ENCODE measurements at places on chromosomes 1 and 21. TPM values are rescaled to one million over a fixed set of nuclear protein-coding genes. Genes with fewer than 3 reads are reported as not detected.

GRCh38 chr21:37292941-37293340 is 25.8 kb upstream of the VPS26C start:
- no peak for DNase-seq

The NBL1 gene
- 141 TPM for total RNA-seq

The KDF1 gene
- total RNA-seq, result 14.1 TPM

The RAVER2 gene
- 9.4 TPM for total RNA-seq

DNA sequence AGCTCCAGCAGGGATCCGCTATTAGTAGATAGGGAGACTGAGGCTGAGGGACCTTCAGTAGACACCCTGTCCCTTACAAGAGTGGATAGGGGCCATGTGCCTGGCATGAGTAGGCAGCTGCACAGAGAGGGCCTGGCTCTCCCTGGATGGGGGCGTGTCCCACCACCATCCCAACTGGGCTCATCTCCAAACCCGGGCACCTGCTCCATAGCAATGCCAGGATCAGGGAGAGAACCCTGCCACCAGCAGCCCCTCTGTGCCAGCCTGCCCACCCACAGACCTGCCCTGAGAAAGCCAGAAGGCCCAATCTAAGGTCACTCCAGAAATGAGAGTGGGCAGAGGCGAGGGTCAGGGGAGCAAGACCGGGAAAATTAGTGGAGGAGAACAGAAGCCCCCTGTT is 121.3 kb downstream of the GRIK3 start:
- DNase-seq, result no peak

The SPRR2B gene
- total RNA-seq, result not detected

- DNase-seq, result no peak
Observed at GRCh38 chr1:25572708-25573590, 29.5 kb downstream of the LDLRAP1 start.

DNA sequence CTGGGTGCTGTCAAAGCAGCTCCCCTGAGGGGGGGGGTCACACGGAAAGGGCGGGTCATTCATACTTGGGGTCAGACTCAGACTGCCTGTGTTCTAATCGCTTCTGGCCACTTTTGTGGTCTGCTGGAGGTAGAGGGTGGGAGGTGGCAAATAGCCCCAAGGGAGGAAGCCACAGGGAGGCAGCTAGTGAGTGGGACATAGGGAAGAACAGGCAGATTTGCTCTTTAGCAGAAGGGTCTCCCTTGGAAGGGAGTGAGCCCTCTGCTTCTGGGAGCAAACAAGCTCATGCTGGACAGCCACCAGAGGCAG is 24.5 kb downstream of the ACOT11 start:
- no peak for DNase-seq

DNA sequence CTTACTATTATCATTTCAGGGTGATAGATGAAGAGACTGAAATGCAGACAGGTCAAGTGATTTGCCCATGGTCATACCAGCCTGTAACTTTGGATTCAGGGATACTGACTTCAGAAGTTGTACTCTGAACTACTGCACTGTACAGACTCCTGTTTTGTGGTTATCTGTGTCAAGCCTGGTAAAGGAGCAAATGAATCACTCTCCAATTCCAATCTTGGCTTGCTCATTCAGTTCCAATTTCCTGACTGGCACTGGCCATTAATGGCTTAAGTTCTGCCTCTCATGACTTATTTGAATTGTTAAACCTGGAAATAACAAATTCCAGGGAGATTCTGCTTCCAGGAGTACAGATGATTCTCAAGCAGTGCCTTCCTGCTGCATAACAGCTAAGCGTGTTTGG is 45.4 kb upstream of the PLD5 start:
- DNase-seq, result no peak

The CBR1 gene
- total RNA-seq, result 94.3 TPM

- no peak for DNase-seq
Observed at GRCh38 chr1:57796616-57797015, 372.8 kb upstream of the DAB1 start.

The CFAP74 gene
- not detected for total RNA-seq

The INTS7 gene
- total RNA-seq, result 9.8 TPM

Data from kidney (tissue), 22 donors.